ENCODE measurements at places on chromosomes 6 and 20.

- no peak for DNase-seq
Measured at GRCh38 chr20:49567421-49568277, at the start of gene PTGIS. Gene PTGIS (minus strand): TSS chr20:49568137. CDS start chr20:49568116, 21 bp downstream.

DNA sequence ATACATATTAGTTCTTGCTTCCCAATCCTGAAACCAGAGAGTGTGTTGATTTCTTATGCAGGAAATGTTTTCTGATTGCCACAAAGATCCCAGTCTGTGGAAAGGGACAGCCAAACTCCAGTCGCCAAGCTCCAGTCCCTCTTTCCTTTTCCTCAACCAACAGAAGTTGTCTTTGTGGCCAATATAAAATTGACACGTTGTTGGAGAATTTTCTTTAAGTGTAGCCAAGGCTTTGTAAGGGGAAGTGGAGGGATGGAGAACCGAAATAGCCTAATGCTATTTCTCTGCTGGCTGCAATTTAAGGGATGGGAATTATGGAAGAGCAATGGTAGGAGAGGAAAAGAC lies 5.4 kb downstream of the ADGRB3 start:
- DNase-seq = no peak

DNA sequence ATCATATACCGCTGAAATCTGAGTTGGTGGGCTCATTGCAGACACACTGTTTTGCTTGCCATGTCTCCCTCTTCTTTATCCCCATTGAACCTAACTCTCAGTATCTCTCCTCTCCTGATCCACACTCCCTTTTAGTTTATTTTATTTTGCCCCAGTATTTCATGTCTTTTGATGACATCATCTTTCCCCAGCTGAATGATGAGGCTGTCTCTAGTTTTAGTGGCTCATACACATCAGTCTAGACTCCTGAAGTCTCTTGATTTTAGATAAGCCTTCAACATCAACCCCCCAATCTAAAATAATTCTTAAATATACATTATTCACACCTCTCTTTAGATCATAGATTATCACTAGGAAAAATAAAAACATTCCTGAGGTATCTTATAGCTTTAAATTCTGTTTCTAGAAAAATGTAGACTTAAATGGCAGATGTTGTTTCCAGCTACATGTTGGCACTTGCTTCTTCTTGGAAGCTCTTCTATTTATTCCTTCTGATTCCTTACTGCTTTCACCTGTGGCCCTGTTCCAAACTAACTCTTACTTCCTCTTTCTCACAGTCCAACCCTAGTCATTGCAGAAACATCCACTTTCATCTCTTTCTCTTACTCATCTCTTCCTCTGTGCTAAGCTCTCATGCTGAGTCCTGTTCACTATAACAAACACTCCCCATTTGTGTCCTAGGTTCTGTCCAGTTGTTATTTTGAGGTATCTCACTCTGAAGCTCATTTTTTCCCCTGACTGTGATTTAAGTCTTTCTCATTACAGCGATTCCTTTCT lies 191.9 kb upstream of the SLC35B3 start:
- DNase-seq = no peak

GRCh38 chr20:11103866-11104265 lies 430.1 kb upstream of the JAG1 start:
- DNase-seq = no peak

GRCh38 chr6:73710470-73710869 lies 14.5 kb downstream of the CD109 start:
- DNase-seq = no peak

GRCh38 chr20:50302341-50303057 lies 111.9 kb downstream of the CEBPB start:
- no peak for DNase-seq

GRCh38 chr20:5753814-5754213 lies 3.6 kb downstream of the SHLD1 start:
- DNase-seq = no peak

GRCh38 chr6:167093406-167093921 lies 29.4 kb upstream of the CCR6 start:
- no peak for DNase-seq

DNA sequence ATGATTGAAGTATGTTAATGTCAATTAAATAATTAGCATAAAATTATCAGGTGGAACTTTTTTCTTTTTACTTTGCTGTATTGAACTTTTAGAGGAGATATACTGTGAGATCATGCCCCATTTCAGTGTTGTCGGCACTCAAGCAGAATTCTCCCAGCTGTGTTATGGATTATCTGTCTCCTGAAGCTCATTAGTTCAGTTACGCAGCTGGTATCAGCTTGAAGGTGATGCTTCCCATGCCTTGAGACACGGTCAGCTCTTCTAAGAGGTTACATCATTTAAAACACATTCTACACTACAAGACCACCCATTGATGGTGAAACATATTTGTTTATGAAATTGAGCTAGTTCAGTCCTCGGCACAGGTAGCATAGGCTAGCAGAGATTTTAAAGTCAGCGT lies 68.9 kb upstream of the PHACTR2 start:
- no peak for DNase-seq

DNA sequence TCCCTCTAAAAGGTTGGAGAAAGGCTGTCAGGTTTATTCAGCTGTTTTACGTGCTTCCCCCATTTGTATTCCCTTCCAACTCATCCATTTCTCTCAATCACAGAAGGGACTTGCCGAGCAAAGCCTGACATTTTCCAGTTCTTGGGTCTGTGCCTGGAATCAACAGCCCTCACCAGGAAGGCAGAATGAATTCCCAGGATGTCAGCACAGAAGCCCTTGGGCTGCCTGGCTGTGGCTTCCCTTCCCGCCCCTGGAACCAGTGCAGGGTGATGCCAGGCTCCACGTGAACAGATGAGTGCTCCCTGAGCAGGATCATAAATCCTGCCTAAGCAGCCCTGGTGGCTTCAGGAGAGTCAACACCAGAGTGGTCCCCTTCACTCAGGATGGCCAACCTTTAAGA lies 86.1 kb upstream of the CD83 start:
- DNase-seq = no peak

DNA sequence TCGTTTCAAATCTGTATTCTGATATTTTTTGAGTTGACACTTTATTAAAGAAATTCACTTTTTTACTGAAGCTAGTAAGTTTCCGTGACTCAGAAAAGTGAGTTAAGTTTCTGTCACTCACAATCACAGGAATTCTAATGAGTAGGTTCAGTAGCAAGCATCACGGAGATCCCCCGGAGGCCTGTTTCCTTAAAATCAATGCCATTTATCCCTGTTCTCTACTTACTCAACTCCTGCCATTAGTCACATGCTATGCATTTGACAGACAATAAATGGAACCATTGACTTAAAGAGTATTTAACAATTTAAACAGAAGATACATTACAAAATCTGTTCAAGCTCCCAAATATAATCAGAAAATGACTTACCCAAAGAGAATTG lies 9.1 kb downstream of the SLC18B1 start:
- no peak for DNase-seq

- DNase-seq = no peak
Measured at GRCh38 chr6:84635081-84635761, 129.2 kb downstream of the TBX18 start.

GRCh38 chr6:168536665-168537539 lies 95.9 kb downstream of the SMOC2 start:
- no peak for DNase-seq

DNA sequence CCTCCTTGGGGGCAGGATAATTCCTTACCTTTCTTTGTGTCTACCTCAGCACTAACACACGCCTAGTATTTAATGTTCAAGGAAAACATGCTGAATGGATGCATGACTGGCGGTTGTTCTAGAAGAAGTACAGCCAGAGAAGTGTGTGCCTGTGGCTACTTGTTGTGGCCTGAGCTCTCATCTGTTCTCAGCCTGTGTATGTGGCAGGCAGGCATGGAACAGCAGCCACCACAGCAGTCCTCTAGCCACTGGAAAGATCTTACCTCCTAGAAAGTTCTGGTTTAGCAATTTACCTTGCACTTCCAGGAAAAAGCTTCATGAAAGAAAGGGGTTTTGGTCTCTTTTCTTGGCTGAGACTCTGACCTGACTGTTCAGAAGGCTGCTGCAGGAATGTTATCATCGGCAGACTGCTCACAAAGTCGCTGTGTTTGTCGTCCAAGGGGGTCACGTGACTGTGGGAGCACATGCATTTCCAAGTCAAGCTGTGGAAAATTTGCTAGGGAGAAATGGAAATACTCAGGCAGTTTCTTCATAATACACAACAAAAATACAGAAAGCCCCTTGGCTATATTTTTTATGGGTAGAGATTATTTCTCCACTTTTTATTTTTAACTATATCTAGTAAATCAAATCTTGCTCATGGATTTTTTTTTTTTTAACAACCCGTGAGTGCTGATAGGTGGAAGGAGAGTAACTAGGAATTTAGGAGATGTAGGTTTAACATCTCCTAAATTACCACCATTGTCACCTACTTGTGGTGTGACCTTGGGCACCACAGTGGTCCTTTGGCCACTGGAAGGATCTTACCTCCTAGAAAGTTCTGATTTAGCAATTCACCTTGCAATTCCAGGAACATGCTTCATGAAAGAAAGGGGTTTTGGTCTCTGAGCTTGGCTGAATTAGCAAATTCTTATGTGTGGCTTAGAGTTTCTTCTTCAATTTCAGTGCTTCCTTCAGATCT lies 110.8 kb upstream of the GPR6 start:
- no peak for DNase-seq

DNA sequence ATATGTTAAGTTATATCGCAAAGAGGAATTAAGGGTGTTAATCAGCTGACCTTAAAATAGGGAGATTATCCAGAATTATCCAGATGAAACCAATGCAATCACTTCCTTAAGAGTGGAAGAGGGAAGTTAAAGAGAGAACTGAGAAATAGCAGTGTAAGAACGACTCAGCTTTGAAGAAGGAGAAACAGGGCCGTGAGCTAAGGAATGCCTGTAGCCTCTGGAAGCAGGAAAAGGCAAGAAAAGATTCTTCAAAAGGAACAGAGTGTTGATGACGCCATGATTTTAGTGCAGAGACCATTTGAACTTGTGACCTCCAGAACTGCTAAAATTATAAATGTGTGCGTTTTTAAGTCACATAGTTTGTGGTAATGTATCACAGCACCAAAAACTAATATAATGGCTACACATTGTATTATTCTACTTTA lies 32.7 kb downstream of the ILRUN start:
- DNase-seq = no peak

DNA sequence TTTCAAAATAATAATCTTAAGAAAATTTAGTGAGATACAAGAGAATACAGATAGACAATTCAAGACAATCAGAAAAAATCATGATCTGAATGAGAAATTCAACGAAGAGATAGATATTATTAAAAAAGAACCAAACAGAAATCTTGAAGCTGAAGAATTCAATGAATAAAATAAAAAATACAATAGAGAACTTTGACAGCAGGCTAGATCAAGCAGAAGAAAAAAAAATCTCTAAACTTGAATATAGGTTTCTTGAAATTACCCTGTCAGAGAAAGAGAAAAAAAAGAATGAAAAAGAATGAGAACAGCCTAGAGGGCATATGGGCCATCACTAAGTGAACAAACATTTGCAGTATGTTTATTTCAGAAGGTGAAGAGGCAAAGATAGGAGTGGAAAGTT lies 39.0 kb downstream of the IL22RA2 start:
- no peak for DNase-seq

DNA sequence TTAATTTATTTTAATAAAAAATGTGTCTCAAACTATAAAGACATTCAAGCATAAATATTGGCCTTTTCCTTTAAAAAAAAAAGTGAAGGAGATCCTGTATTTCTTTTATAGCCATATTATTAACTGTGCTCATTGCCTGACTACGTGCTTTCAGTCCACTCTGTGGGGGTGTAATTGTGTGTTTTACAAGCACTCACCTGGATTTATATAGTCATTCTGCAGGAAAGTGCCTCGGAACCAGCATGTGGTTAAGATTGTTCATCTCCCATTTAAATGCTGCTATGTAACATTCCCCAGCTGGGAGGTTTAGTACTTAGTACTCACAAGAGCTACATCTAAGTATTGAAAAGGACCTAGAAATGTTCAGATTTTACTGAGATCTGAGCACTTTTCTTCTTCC lies 47.9 kb upstream of the SLC22A16 start:
- DNase-seq = no peak

- DNase-seq = no peak
Measured at GRCh38 chr6:156283091-156283490, 494.1 kb upstream of the ARID1B start.

DNA sequence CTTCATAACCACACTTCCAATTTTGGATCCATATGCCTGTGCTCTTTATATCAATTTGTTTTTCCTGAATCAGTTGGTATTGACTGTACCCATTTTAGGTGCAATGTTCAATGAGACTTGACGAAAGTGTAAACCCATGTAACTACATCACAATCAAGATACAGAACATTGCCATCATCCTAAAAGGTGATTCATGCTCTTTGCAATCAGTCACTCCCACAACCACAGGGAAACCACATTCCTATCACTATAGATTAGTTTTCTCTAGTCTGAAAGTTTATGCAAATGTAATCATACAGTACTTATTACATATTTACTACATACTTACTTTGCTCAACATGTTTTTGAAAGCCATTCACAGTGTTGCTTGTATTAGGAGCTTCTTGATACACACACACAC lies 167.4 kb downstream of the ADGRG6 start:
- no peak for DNase-seq

- no peak for DNase-seq
Measured at GRCh38 chr20:2538931-2539720, 2.8 kb downstream of the TMC2 start.

DNA sequence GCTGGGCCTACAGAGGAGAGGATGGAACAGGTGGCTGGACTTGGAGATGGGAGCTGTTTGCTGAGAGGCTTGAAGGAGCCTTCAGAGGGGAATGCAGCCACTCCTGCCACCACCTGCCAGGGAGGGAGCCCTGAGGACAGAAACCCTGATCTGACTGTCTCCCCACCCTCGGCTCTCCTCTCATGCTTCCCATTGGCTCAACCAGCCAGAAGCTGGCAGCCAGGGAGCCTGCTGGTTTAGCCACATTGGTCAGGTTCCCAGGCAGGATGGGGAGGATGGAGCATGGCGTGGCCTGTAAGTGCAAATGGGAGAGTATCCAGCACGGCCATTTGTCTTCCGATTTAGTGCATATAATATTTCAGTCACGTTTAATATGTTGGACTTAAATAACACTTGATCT lies 12.8 kb downstream of the TREM1 start:
- DNase-seq = no peak

- DNase-seq = no peak
Measured at GRCh38 chr6:160034036-160034930, 65.4 kb downstream of the IGF2R start.

DNA sequence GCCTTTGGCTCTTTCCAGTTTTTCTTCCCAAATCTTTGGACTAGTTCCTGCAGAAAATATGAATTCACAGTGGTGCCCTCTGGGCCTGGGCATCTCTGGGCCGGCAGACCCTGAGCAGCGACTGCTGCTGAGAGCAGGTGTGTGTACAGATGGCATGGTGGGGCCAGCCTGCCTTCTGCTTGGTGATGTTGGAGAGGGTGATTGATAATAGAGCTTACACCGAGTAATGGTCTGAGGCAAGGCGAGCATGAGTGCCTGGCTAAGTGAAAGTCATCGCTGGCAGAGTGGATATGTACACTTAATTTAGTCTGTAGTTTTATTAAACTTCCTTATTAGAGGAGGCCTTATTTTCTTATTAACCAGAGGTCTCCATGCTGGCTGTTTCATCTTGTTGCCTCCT lies 156.9 kb downstream of the CDKAL1 start:
- no peak for DNase-seq

- no peak for DNase-seq
Measured at GRCh38 chr6:38012573-38012972, 193.0 kb downstream of the ZFAND3 start.

GRCh38 chr6:2509711-2510110 lies 241.0 kb downstream of the MYLK4 start:
- no peak for DNase-seq

GRCh38 chr6:82257088-82257774 lies 9.7 kb upstream of the IBTK start:
- DNase-seq = no peak
